Activated CD8-positive, alpha-beta T cell treated with anti-CD3 and anti-CD28 coated beads for 36 hours (primary cell): ENCODE measurements at places on chromosomes 5 and 9. TPM values are rescaled to one million over a fixed set of nuclear protein-coding genes. Genes with fewer than 3 reads are reported as not detected.

The LCN15 gene
- total RNA-seq: not detected

DNA sequence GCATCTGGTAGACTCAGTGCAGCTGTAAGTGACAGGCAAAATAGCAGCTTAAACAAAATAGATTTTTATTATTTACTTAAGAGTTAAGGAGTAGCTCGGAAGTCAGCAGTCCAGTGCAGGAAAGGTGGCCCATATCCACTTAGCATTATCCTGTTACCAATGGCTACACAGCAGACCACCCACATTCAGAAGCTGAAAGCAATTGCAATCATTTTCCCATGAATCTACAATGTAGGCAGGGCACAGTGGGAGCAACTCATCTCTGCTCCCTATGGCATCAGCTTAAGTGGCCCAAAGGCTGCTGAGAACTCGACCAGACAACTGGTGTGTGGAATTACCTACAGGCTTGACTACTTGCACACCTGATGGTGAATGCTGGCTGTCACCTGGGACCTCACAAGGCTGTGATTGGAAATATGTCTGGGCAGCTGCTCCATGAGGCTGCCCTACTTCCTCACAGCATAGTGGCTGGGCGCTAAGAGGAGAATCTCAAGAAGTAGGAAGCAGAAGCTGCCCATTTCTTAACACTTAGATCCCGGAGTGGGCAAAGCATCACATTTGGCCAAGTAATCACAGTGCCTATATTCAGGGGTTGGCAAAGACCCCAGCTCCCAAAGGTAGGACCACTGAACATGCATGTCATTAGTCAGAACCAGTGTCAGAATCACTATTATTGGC lies 56.4 kb downstream of the SNX18 start:
- peaks cover 10% of the 10 kb centered on the region for H3K4me1 ChIP-seq
- H3K36me3 ChIP-seq: no peaks in the 10 kb centered on the region
- H3K4me3 ChIP-seq: no peak overlapping the region
- no peak overlapping the region for H3K27ac ChIP-seq

DNA sequence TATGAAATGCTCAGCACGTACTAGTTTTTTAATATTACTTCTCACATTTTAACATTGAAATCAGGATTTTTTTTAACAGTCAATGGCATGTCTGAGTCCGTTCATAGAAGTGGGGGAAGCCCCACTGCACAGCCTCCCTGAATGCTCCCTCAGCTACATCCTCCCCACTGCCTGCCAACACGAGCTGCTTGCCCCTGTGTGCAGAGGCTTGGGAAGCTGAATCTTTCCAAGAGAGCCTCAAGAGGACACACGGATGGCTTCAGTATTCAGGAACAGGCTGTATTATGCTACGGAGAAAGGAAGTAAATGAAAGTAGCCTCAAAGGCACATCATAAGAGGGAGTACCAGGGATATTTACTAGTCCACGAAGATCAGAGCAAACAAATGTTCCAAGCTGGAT lies 248.7 kb downstream of the SPOCK1 start:
- H3K36me3 ChIP-seq: no peaks in the 10 kb centered on the region
- no peaks in the 10 kb centered on the region for H3K4me1 ChIP-seq
- peaks cover 4% of the 10 kb centered on the region for H3K27me3 ChIP-seq
- no peak overlapping the region for H3K4me3 ChIP-seq
- no peak overlapping the region for H3K27ac ChIP-seq

- H3K4me1 ChIP-seq: no peaks in the 10 kb centered on the region
- no peaks in the 10 kb centered on the region for H3K36me3 ChIP-seq
- H3K4me3 ChIP-seq: no peak overlapping the region
- peaks cover 5% of the 10 kb centered on the region for H3K27me3 ChIP-seq
These were observed 15.2 kb upstream of the TBCA start for GRCh38 chr5:77791356-77791755.

GRCh38 chr9:89496645-89497256 lies 1.2 kb downstream of the SEMA4D start:
- H3K27ac ChIP-seq: peak overlapping the region; percentile 92
- peaks cover 45% of the 10 kb centered on the region for H3K36me3 ChIP-seq
- no peaks in the 10 kb centered on the region for H3K27me3 ChIP-seq
- H3K4me3 ChIP-seq: peak overlapping the region; percentile 92
- H3K4me1 ChIP-seq: peaks cover 77% of the 10 kb centered on the region
- DNase-seq: peak; percentile 69
